ENCODE measurements at places on chromosomes 11 and 22.
A peak's percentile ranks its signal among the peaks of the same experiment; 100 is the strongest.

- no peak for DNase-seq
These were observed 50.3 kb downstream of the CDKN1C start for GRCh38 chr11:2835296-2835695.

DNA sequence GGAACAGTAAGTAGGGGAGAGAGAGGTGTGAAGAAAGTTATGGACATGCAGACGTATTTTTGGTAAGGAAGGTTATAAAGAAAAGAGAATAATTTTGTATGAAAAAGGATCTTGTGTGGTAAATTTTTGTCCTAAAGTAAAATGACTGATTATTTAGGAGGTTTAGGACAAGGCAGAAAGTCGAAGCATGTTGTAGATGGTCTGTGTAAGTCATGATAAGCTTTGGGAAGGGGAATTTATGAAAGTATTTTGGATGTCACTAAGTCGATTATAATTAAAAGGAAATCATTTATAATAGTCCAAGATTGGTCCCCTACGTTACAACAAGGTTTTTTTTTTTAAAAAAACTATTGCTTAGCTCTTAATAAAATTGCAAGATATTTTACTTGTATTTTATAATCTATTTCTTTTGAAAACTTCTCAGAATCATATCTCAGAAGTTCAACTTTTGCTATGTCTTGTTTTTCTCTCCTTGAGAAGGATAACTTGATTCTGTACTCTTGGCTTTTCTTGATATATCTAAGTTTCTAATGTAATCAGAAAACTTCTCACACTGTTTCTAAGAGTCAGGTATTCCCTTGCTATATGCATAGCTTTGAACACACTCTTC is 10.9 kb upstream of the CABP2 start:
- DNase-seq = no peak

DNA sequence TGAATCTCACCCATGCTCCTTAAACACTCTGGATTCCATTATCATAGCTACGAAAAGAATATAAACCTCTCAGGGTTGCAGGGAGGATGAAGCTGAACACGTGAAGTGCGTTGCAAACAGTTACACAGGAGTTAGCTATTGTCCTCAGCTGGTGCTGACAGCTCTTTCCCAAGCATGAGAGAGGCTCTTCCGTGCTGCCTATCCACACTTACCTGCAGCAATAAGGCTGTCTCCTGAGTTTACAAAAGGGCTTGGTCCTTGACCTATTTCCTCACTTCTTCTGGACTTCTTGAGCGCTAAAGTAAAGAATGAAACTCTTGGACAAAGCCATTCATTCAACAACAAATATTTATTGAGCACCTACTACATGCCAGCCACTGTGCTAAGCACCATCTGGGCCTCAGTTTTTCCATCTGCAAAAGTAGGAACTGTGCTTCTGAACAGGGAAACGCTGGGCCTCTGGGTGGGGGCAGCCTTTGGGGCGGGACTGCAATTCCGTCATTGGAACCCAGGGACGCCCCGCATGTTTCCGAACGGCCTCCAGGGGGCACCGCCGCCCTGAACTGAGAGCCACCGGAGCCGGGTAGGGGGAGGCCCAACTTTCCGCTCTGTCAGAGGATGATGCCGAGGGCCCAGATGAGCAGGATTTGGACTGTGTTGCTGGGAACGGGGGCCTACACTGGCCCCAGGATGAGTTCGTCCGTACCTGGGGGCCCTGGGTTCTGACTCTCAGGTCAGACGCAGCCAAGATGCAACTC is 651 bp upstream of the ARL2 start:
- peak; percentile 82 for DNase-seq

DNA sequence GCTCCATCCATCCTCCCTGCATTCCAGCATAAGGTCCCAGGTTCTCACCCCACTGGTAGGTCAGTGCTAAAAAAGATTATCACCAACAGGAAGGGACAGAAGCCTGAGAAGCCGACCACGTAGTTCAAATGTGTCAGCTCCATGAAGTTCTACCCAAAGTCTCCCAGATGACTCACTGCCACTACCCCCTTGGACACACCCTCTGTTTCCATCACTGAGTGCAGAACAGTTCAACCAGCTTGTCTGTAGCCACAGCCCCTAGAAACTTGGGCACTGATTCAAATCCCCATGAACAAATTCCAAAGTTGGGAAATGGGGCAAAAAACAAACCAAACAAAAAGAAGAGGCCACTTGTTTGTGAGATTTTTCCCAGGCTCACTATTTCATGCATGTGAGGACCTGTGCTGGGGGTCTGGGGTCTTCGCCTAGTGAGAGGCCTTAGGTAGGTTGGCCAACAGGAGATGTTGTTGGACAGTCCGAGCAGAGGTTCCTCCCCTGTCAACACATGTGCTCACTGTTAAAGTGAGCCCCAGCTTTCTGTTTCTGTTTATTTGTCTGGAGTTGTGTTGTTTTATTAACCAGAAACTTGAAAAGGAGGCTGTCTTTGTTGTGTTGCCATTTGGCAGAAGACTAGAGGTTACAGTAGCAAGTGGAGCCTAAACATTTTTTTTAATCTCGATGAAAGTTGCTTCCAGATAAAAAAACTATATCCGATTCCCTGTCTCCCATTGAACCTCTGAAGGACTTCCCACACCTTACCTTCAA is 24.2 kb upstream of the FLI1 start:
- no peak for DNase-seq

GRCh38 chr11:24421766-24422165 is 75.1 kb upstream of the LUZP2 start:
- no peak for DNase-seq

DNA sequence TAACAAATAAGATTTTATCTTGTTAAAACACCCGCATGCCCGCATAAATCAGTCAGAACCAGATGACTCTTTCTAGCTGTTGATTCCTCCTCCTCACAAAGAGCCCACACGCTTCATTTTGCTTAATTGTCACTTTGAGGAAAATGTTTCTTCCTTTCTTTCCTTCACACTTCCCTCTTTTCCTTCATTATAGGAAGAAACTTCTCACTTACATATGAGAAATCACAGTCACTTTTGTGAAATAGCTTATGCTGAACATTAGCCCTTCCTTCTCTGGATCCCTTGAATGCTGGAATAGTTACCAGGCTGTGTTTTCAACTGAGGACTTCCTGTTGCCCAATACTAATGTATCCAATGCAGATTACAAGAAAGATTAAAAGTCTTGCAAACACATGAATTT is 5.8 kb downstream of the MS4A6E start:
- no peak for DNase-seq

DNA sequence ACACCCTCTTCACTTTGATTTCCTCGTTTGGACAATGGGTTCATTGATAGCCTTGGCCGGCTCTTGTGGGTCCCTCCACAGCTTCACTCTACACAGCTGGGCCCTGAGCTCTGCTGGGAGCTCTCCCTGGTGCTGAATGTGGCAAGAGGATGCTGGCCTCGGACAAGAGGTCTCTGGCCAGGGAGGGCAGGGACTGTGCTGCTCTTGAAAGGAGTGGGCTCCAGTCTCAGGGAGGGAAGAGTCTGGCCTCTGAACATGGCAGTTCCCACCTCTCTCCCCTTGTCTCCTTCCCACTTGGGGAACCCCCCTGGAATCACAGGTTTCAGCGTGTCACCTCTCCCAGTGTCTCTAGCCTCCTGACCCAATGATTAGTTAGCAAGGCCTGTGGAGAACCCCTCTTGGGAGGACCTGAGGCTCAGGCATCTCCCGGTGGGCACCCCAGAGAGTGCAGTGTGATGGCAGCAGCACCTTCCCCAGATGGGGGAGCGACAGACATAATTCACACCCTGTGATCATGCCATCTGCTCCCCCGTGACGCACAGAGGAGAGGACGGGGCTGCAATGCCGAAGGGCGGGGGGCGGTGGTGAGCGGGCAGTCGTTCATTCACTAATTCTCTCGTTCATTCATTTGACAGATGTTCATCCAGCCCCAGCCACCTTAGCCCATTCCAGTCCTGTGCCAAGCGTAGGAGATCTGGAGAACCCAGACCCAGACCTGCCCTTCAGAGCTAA is 2.8 kb upstream of the CABP7 start:
- no peak for DNase-seq

DNA sequence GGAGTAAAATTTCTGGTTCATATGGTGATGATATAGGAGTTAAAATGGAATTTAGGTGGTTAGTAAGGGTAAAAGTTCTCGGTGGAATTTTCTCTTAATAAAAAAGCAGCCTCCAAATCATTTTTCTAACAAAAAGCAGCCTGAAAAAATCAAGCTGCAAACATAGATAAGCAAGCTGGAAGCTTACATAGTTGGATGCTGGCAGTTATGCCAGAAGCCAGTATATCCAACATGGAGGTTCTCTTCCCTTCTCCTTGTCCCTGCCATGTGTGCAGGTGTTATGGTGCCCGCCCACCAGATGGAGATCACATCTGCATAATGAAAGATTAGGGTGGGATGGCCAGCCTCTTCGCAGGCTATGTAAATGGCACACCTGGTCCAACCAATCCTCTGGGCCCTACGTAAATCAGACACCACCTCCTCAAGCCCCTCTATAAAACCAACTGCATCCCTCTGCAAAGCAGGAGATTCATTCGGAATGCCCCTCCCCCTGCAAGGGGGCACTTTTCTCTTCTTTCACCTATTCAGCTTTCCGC is 22.4 kb downstream of the PIWIL3 start:
- DNase-seq = no peak

- no peak for DNase-seq
These were observed 79.3 kb downstream of the DSCAML1 start for GRCh38 chr11:117717485-117718314.

DNA sequence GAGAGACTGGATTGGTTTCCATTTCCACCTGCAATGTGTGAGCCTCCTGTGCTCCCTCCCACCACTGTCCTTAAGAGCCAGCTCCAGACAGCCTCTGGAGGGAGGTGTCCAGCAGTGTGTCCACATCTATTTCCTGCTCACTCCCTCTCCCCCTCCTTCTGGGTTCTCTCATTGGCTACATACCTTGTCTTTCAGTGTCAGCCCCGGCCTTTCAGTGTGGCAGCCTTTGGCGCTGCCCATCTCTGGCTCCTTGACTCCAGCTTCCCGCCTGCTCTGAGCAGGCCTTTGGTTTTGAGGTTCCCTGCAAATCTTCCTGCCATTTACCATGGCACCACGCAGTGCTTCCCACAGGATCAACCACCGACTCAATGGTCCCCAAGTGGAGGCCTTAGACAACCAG is 19.0 kb upstream of the PTPRJ start:
- no peak for DNase-seq

DNA sequence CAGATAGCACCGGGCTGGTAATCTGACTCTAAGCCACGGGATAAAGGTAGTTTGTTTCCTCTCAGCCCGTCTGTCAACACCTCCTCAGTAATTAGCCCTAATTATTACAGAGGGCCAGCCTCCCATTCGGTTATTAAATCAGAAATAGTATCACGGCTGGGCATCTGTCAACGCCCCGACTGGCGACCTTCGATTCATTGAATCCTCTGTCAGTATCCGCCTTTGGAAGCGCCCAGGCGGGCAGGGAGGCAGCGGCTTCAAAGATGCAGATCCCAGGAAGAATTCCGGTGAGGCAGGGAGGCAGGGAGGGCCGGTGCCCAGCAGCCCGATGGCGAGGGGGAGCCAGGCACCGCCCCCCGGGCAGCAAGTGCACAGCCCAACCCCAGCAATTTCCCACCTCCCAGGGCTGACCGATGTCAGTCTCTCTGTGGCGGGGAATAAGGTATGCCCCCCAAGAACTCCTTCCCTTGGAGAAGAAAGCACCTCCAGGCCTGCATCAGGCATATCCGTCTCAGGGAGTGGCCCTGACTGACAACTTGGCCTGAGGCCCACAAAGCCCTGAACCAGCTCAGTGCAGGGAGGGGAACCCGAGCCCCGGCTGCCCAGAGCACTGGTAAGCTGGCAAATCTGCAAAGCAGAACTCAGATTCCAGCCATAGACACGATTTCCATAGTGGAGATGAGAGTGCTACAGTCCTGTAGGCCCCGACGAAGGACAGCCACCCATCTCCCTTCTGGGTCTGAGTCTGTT is 11.4 kb downstream of the GNB1L start:
- DNase-seq = no peak

DNA sequence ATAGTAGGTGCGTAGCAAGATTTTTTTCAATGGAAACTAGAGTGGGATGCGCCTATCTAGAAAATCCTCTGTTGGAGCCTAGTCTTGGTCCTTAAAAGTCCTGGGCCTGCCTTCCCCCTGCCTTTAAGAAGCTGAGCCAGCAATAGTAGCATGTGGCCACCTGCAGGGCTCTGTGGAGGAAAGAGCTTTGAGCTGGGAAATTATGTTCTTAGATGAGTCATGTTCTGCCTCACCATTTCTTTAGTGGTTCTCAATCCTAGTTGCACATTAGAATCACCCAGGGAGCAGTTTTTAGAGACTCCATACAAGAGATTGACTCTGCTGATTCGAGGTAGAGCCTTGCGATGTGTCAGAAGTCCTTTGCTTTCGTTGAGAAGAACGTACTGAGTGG is 133.5 kb downstream of the COMMD9 start:
- DNase-seq = no peak

- DNase-seq = no peak
These were observed 3.2 kb downstream of the TPST2 start for GRCh38 chr22:26586556-26587325.

- DNase-seq = peak; percentile 55
These were observed 123.6 kb downstream of the ABTB2 start for GRCh38 chr11:34234086-34234740.

DNA sequence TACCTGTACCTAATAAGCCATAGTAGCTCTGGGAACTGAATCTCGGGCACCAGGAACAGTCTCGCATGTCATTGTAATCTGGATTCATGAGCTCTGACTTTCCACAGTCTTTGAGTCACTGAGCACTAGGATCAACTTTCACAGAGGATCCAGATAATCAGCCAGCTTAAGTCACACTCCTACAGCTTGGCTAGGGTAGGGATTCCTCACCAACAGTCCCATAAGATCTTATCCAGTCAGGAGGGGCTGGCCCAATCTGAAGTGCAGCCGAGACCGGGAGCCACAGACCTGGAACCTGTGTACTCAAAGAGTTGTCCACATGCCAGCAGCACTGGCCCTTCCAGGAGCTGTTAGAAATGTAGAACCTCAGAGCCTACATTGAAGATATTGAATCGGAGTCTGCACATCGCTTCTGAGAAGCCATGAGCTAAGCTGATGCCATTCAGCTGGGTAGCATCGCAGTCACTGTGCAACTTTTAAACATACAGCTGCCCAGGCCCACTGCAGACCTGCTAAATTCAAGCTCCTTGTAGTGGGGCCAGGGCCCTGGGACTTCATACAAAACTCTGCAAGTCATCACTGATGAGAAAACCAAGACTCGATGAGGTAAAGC is 538.8 kb upstream of the B3GAT1 start:
- DNase-seq = no peak

DNA sequence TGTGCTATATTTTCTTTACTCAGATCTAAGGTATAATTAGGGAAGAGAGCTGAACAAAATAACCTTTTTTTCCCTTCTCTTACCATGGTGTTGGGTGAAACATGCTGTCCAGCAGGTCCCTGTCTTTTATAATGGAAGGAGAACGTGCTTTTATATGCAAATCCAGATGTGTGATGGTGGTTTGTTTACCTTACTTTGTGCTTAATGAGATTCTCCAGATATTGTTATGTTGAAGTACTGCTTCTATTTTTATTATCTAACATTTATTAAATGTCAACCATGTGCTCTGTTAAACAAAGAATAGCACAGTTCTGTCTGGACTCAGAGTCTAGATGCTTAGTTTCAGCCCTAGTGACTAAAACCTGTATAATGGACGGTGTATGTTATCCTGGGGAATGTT is 10.1 kb upstream of the GRIK4 start:
- DNase-seq = no peak

- DNase-seq = no peak
These were observed 7.7 kb upstream of the SCGB1D1 start for GRCh38 chr11:62182147-62182891.

All from stimulated activated CD4-positive, alpha-beta T cell treated with anti-CD3 and anti-CD28 coated beads, Interleukin-1b, Interleukin-23, amount 100 ng/mL, for 1 hour (primary cell).